ENCODE measurements at places on chromosomes 12 and 14.

GRCh38 chr14:65170768-65171507 lies 68.6 kb upstream of the MAX start:
- no peak for DNase-seq

DNA sequence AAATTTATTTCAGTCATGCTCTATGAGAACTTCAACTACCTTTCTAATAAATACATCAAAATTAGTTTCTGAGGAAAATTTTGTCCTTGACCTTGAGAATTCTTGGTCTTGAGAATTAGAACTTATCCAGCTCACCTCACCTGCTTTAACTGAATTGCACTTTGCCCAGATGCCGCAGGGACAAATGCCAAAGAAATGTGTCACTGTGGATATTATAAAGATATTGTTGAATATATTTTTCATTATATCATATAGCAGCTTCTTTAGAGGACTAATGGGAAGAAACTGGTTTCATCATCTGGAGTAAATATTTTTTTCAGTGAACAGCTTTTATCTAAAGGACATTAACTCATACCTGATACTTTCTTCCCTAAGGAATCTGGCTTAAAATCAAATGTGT lies 54.1 kb downstream of the LRP6 start:
- no peak for DNase-seq

GRCh38 chr14:23160924-23161522 lies 22.4 kb downstream of the SLC7A8 start:
- no peak for DNase-seq

GRCh38 chr12:131923260-131923659 lies 5.8 kb upstream of the PUS1 start:
- no peak for DNase-seq

DNA sequence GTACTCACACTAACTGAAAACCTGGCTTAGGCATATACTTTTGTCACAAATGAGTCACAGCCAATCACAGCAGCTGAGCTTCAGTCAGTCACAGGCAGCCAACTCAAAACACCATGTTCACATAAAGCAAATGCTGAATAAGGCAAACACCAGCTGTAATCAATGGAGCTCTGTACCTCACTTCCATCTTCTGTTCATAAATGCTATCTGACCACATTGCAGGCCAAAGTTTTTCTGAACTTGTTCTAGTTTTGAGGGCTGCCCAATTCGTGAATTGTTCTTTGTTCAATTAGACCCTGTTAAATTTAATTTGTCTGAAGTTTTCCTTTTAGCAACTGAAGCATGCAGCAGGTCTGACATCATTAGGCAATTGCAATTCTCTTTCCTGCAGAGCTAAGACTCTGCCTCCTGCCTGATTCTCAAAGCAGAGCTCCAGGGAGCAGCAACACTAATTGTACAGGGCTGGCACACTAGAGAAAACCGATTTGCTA lies 129.9 kb downstream of the WIF1 start:
- no peak for DNase-seq

DNA sequence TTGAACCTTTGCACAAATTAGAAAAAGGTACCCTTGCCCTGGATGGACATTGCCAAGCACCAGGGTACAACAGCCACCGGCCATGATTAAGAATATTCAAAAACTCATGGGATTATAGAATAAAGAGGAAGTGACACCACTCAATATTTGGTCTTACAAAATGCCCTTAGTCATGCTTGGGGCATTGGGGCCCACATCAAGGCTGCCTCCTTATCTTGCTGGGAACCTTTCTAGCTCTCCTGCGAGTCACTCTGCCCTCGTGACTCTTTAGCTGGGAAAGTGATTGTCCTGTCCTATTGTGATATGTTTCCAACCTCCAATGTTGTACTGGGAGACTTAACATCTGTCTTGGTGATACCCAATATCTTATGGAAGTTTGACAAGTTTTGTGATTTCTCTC lies 57.8 kb downstream of the GTF2A1 start:
- DNase-seq: no peak

DNA sequence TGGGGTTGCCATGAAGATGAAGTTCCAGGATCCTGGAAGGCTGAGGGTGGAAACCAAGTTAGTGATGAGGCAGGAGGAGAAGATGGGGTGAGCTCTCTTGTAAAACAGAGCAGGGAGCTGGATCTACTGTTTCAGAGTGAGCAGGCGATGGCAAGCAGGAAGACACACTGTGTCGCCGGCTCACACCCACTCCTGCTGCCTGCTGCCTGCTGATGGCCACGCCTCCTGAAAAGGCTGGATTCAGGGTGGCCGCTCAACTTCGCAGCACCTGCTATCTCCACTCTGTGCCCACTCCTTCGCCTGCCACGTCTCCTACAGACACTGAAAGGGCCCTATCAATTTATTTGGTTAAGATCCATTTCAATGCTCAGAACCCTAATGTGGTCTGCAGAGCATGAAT lies 96.1 kb downstream of the RBM19 start:
- DNase-seq: no peak
